MCF 10A (cell line): ENCODE measurements at places on chromosomes 5 and 9. TPM values are rescaled to one million over a fixed set of nuclear protein-coding genes. Genes with fewer than 3 reads are reported as not detected.

DNA sequence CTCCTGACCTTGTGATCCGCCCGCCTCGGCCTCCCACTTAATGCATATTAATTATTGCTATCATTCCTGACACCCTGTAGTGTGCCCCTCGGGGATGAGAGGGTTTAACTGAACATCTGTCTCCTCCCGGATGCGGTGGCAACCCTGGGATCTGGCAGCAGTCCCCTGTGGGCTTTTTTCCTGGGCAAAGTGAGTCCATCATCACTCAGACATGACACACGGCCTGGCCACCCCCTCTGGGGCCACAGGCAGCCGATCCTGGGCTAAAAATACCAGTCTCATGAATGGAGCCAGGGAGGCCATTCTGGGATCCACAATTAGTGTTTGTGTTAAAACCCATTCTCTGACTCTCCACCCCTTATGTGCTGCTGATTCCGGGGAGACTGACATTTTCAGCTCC is 161.2 kb downstream of the RGS3 start:
- no peak for DNase-seq

- no peak for DNase-seq
Observed at GRCh38 chr9:37033682-37034304, at the start of gene PAX5. Gene PAX5, minus strand, starts transcription at chr9:37034268. Its CDS starts 237 bp downstream, at chr9:37034031.

GRCh38 chr9:84412654-84413053 is 72.1 kb upstream of the SLC28A3 start:
- DNase-seq, result no peak

DNA sequence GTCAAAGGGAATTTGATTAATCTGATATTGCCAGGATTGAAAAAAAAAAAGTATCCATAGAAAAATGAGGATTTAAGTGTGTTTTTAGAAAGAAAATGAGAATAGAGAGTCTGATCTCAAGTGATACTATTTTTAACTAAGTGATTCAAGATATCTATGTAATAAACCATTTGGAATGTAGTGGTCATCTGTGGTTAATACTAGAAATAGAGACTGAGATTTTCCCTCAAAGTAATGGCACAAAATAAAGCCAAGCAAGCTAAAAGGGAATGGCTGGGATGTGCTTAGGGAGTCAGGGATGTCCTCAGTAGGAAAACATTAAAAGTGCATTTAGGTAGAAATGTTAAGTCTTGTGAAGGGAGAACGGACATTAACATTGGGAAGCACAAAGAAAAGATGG is 90.6 kb downstream of the FBXO4 start:
- DNase-seq, result no peak

GRCh38 chr9:137738703-137739102 is 119.9 kb downstream of the EHMT1 start:
- DNase-seq, result no peak

The HTR1A gene
- not detected in 2 replicates for total RNA-seq

The COL23A1 gene
- total RNA-seq, result 0.10 TPM in 1 of 2 replicates, not detected in the other

DNA sequence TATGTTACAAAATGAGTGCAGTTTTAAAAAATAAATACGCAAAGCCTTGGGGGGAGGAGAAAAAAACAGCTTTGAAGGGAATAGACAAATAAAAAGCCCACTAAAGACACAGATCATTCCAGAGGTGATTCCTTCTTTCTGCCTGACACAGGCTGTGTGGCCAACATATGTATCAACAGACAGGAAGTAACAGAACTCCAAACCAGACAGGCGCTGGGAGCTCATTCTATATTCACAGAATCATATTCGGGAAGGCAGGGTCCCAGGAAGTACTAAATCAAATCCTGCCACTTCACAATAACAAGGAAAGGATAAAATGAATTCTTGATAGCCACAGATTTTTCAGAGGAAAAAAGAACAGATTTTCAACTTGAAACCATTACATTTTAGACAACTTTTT is 62.1 kb downstream of the SEMA5A start:
- DNase-seq, result no peak

DNA sequence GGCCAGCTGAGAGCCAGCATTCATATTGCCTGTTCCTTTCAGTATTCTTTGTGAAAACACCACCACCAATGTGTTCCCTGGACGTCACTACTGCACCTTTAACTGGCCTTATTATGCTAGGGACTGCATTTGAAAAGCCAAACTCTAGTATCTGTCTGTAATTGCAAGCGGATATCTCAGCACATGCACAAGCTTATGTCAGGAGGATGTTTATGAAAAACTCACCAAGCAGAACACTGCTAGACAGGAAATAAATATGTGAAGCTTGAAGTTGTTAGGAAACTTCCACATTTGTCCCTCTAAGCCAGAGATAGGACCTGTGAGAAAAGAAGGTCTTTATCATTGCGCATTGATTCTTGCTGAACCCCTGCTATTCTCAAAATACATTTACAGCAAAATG is 135.4 kb upstream of the CCDC152 start:
- no peak for DNase-seq

The ORM2 gene
- not detected in 2 replicates for total RNA-seq

DNA sequence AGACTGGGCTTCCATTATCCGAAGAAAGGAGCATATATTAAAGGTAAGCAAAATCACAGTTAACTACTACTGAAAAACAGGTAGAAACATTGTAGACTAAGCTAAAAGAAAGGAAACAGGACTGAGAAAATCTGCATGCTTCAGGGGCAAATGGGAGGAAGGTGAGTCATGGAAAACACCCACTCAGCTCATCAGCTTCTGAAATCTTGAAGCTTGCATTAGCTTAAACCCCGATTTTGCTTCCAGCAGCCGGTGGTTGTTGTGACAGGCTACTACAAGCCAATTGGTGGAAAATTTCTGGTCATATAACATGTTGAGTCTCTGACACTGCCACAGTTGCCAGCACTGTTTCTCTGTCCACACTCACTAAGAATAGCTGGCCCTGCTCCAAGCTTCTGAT is 179.6 kb upstream of the PUM3 start:
- peak; percentile 6 for DNase-seq

DNA sequence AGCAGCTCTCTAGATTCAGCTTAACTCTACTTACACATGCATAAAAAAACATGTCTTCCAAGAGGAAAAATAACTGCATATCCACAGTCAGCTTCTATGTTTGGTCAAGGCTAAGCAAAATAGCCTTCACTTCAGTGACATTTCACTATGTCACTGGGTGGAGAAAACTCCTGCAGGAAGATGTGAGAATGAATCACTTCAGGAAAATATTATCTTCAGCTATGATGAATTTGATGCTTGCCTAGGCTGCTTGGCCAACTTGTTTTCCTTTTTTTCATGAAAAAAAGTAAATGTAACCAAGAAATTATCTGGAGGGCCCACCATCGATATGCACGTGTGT is 143.0 kb upstream of the ZNF608 start:
- DNase-seq, result no peak

The HTR4 gene
- total RNA-seq, result not detected in 2 replicates

DNA sequence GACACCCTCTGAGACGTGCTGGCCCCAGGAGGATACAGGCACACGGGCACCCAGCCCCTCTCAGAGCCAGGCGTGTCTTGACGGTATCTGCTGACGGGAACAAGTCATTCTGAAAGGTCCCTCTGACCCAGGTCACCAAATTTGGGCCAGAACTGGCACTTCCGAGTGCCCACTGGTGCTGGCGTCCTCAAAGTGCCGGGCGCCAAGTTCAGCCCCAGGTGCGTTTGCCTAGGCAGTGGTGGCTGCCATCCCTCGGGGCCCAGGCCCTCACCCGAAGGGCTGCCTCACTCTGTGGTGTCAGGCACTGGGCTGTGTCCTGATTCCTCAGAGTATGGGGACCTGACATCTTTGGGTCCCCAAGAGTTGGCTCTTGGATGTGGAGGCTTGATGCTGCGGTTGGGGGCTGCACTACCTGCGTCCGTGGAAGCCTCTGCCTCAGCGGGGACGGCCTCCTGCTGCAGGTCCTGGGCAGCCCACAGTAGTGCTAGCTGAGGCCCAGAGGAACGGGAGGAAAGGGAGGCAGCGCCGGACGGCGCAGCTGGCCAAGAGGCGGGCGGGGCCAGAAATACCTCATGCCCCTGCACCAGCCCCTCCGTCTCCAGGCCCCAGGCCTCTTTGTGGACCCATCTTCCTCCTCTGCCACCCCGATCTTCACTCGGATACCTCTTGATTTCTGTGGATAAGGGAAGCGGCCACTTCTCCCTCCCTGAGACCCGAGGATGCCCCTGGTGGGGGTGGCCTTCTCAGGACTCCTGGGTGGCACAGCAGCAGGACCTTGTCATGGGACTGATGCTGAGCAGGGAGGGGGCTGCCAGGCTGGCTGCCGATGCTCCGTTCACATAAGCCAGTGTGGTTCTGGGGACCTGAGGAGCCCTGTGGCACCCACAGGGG is 109.4 kb upstream of the LMX1B start:
- no peak for DNase-seq

DNA sequence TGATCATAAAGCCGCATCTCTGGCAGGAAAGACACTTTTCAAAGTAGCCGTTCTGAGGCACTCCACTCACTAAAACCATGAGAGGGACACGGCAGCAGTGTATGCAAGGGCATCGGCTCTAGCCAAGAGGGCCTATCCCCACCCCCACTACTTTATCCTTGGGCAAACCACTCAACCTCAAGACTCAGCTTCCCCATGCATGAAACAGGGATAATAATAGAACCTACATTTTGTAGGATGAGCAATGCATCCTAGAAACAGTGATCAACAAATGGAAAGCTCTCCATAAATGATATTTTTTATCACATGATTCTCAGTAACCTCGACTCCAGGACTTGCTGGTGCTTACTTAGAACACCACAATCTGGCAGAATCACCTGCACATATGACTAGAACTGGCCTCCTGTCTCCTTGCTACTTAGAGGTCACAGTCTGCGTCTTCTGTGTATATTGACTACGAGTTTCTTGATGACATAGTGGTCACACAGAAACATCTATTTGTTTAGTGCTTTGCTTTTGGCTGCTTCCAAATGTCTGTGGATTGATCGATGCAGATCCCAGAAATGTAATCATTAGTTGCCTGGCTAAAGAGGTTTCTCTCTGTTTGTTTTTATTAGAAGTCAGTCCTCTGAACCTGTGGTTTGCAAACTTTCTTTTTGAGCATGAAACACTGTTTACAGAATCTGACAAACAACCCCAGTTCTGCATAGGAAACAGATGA is 102.1 kb downstream of the LHFPL2 start:
- DNase-seq, result no peak

- DNase-seq, result no peak
Observed at GRCh38 chr5:61177716-61178115, 15.4 kb upstream of the SMIM15 start.

The MACIR gene
- 6.6 and 8.9 TPM in 2 replicates for total RNA-seq

DNA sequence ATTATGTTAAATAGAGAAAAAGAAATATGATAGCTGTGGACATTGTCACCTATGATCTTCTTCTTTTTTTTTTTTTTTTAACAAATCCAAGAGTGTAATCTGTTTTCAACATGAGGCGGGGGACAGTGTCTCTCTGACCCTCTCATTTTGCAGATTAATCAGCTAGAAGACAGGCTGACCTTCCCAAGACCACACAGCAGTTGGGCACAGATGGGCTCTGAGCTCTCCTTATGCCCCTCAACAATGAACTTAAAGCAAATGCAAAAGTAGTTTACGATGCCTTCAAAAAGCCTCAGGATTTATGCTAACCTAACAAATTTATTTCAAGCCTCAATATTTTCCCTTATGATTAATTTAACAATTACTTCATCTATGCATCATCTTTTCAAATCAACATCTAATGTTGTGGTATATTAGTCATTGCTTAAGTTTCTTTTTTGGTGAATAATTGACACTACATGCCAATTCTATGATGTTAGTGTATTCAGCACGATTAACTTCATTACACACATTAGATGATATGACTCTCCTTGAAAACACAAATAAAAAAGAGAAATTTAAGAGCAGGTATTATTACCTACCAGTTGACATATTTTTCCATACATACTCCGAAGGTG is 7.4 kb downstream of the NFIL3 start:
- DNase-seq, result peak; percentile 32

The CDH9 gene
- not detected in 2 replicates for total RNA-seq

GRCh38 chr5:131640043-131640856 is 5.2 kb upstream of the RAPGEF6 start:
- peak; percentile 32 for DNase-seq

The SH2D3C gene
- not detected in 2 replicates for total RNA-seq

- DNase-seq, result no peak
Observed at GRCh38 chr9:130128251-130128650, 44.0 kb upstream of the NCS1 start.

GRCh38 chr5:125992050-125992449 is 431.2 kb upstream of the GRAMD2B start:
- no peak for DNase-seq
